GM19239 (cell line): ENCODE measurements at places on chromosomes 12 and 14.

GRCh38 chr14:90903101-90903500 is 86.9 kb upstream of the TTC7B start:
- DNase-seq, result peak; percentile 20

GRCh38 chr12:53174881-53175491 is 5.5 kb upstream of the ZNF740 start:
- no peak for DNase-seq

GRCh38 chr12:79071498-79071897 is 206.9 kb downstream of the SYT1 start:
- no peak for DNase-seq

- DNase-seq, result no peak
Measured at GRCh38 chr14:91884664-91885063, 17.3 kb upstream of the TC2N start.

GRCh38 chr14:58796242-58797009 is 158.7 kb downstream of the DACT1 start:
- no peak for DNase-seq

DNA sequence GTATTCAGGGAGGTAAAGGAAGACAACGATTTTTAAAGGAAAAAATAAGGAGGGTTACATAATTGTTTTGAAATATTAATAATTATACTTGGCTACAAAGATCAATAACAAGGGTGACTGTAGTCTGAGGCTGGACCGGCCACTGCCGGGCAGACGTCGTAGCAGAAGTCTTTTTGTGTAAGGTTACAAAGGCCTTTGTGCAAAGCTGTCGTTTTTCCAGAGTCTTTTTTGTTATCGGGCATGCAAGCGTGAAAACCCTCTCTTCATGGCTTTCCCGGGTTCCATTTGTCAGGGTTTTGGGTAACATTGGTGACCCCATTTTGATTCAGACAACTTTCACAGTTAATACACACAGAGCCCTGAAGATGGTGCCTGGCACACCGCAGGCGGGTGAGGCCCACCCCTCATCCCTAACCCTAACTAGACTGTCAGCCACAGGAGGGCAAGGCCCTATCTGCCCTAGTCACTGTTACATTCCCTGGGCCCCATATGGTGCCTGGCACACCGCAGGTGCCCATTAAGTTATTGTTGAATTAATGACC is 31.3 kb downstream of the RILPL1 start:
- DNase-seq, result no peak

- no peak for DNase-seq
Measured at GRCh38 chr12:107439026-107439738, 246.4 kb upstream of the PWP1 start.

- peak; percentile 2 for DNase-seq
Measured at GRCh38 chr14:50230401-50230700, 1.0 kb downstream of the SOS2 start.

DNA sequence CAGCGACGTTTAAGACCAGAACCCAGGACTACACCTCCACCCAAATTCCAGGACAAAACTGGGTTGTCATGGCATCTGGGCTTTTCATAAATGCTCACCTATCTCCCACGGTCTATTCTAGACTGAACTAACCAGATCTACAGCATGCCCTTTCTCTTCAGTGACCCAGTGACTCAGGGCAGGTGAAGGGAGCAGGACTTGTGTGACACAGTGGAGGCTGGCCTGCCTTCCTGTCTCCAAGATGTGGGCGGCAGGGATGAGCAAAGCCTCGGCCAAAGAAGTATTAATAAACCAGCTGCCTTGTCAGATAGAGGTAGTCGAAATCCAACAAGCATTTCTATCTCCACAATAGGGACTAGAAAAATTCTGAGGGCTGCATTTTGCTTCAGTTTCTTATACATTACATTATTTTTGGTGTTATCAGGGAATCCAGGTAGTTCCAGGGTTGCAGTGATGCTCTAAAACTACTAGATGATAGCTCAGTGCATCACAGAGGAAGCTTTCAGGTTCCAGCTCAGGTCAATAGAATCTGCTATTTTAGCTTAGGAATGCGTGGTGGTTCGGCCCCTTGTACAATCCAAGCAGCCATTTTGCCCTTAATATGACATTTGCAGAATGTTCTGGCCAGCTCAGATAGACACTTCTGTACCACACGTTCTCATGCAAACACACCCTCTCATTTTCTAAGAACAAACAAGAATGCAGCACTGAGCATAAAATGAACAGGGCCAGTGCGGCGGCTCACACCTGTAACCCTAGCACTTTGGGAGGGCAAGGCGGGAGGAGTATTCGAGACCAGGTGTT is 4.2 kb upstream of the GLRX5 start:
- DNase-seq, result no peak

- no peak for DNase-seq
Measured at GRCh38 chr12:86613311-86613710, 357.1 kb upstream of the MGAT4C start.

GRCh38 chr12:125198652-125199051 is 133.4 kb downstream of the AACS start:
- no peak for DNase-seq

- DNase-seq, result no peak
Measured at GRCh38 chr12:53532021-53532420, 24.7 kb upstream of the NPFF start.

- DNase-seq, result no peak
Measured at GRCh38 chr14:68364792-68365192, 428.1 kb downstream of the ZFP36L1 start.

GRCh38 chr12:24795699-24796347 is 153.1 kb downstream of the BCAT1 start:
- DNase-seq, result no peak

DNA sequence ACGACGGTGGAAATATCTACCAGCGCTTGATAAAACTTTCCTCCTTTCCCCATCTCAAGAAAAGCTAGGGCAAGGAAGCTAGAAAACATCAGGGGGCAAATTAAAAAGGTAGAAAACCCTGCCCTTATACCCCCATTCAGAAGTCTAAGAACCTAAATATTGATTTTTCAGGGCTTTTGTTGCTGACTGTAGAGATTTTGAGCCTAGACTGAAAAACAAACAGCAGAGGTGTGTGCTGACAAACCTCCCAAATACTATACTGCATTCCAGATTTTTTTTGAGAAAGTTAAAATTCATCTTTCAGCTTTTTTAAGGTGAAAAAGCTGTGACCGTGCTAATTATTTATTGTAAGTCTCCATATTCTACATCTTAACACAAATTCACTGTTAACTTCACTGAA is 478.3 kb upstream of the SOX5 start:
- DNase-seq, result no peak

GRCh38 chr12:6858799-6859198 is 6.8 kb downstream of the USP5 start:
- DNase-seq, result no peak

DNA sequence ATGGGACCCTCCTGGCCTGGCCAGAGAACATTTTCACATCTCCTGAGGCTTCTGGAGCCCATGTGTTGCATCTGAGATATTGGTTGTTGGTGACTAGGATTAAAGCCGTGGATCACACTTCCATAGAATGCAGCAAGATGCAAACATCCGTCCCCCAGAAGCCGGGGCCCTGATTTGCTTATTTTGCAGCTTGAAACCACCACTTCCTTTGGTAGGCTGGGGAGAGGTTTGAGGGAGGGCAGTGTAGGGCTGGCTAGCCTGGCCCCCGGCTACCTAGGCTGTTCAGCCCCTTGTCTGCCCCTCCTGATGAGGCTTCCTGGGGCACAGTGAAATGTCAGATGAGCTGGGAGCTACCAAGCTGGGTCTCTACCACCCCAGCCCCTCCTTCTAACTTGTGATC is 209.7 kb upstream of the PWP1 start:
- DNase-seq, result no peak

DNA sequence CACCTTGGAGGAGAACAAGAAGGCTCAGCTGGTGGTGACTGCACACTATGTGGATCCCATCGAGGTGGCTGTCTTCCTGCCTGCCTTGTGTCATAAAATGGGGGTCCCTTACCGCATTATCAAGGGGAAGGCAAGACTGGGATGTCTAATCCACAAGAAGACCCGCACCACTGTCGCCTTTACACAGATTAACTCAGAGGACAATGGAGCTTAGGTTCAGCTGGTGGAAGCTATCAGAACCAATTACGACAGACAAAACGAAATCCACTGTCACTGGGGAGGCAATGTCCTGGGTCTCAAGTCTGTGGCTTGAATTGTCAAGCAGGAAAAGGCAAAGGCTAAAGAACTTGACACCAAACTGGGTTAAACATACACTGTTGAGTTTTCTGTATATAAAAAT is 12.6 kb downstream of the TRAPPC6B start:
- no peak for DNase-seq

GRCh38 chr12:104263580-104264358 is 39.8 kb upstream of the EID3 start:
- DNase-seq, result no peak

- no peak for DNase-seq
Measured at GRCh38 chr12:16349131-16349460, 1.7 kb downstream of the MGST1 start.

DNA sequence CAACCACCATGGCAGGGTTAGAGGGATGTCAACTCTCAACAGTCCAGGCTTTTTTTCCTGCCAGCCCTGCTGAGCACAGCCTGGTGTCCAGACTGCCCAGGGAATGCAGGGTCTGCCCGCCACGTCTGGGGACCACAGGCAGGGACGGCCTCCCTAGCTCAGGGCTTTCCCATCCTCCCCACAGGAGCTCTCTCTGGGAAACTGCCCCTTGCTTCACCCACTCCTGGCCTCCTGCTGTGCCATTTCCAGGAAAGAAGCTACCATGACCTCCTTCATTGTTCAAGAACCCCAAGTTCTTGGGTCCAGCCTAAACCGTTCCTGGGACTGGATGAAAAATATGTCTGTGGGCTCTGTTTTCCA is 4.8 kb downstream of the SCNN1A start:
- DNase-seq, result no peak

DNA sequence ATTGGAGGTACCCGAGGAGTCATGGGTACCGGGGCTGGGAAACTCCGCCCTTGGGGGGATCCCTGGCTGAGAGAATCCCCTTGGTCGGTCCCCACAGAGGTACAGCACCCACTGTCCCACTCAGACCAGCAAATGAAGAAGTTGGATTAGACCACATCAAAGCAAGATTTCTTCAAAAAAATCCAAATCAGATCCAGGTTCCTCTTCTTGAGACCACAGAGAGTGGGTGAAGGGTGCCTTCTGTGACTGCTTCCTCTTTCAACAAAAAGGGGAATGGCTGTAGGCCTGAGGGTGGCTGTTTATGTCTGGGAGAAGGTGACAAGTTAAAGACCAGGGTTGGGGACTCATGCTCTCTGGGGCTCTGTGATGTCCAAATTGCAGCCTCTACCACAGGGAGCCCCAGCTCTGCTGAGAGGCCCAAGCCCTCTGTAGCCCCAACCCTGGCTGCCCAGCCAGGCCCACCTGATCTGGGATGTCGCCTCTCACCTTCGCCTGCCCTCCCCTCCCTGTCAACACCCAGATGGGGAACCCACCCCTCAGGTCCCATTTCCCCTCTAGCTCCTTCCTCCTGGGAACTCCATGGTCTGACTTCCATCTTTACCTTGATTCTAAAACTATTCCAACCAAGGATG is 50.9 kb downstream of the ZFP36L1 start:
- peak; percentile 28 for DNase-seq

GRCh38 chr14:77025744-77026165 is 2.8 kb downstream of the IRF2BPL start:
- no peak for DNase-seq

- no peak for DNase-seq
Measured at GRCh38 chr14:100820957-100821356, 5.0 kb upstream of the MEG3 start.

DNA sequence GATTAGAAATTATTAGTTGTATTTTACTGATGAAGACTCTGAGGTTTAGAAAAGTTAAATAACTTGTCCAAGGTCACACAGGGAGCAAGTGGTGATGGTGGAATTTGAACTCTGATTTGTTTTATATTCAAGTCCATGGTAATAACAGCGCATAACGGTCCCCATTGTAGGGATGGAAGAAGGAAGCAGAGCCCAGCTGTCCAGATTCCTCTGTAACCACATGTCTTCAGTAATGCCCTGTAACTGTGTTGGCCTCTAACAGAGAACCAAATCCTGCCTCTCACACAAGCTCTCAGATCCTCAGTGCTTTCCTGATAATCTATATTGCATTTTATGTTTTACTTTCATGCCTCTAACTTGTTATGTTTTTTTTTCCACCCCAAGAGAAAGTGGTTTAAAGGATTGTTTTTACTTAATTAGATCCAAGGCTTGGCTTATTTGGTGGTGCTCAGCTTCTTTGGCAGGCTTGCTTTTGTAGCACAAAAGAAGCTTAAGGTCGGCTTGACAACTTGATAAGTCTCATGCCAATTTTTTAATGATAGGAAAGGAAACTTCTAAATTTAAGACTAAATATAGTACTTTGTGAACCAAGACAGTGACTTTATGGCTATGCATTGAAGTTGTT is 105.1 kb upstream of the SEL1L start:
- no peak for DNase-seq

- no peak for DNase-seq
Measured at GRCh38 chr12:1439687-1440086, 154.7 kb downstream of the FBXL14 start.

DNA sequence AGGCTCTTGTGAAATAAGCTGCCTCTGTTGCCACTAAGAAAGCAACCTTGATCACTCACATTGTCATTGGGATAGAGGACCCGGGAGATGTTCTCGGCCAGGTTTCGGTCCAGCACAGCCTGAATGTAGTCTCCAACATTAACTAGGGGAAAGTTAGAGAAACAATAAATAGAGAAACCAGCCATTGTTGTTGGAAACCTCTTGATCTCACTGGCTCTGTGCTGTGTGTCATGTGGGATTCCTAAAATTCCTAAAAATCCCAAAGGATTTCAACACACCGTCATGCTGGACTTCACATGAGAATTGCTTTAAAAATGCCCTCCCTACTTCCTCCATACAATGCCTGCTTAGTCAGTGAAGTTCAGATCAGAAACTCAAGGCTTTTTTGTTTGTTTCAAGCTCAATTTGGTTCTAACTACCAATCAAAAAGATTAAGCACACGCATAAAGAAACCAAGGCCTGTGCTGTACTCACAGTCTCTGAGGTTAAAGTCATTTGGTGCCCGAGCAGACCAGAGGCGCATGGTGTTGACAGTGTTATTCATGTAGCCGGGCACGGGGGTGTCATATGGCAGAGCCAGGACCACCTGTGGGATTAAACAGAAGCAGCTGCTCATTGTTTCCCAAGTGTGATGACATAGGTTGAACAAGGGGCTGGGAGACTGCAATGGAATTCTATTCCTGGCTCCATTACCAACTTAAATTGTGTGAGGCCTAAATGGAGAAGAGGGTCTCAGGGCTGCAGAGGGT is 23.6 kb downstream of the PYGL start:
- DNase-seq, result no peak

DNA sequence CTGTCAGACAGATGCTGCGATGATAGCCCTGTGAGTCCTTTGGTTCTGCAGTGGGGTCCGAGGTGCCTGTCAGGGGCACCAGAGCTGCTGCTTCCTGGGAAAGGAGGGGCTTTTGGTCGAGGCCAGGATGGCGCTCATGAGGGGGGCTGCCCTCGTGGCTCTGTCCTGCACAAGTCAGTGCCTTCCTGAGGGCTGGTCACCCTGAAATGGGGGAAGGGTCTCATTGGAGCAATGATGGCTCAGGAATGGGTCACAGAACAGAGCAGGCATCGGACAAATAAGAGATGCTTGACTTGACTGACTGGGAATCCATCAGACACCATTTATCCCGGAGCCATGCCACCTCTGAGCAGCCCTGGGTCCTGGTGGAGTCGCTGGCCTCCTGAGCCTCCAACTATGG is 121.9 kb downstream of the ADGRD1 start:
- no peak for DNase-seq
